HuH-7.5 (cell line): ENCODE measurements at places on chromosomes 2 and 18.

DNA sequence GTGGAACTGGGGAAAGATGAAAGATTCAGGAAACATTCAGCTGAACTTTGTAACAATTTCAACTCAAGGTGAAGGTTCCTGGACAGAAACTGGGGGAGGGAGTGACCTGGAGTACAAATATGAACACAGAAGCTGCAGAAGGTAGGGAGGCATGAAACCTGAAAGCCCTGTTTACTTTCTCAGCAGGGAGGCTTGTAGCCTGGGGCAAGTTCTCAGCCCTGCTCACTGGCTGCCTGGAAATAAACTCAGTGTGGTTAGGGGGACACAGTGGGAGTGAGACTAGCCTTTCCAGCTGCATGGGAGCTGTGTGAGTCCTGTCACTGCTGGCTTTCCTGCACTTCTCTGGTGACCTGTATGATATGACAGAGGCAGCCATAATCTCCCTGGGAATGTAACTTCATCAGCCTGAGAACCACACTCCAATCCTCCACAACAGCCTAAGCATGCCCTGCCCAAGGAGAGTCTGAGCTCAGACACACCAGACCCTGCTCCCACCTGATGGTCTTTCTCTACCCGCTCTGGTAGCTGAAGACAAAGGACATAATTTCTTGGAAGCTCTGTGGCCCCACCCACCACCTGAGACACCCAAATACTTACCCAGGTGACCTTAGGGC is 77.0 kb downstream of the ZSWIM2 start:
- DNase-seq, result no peak

DNA sequence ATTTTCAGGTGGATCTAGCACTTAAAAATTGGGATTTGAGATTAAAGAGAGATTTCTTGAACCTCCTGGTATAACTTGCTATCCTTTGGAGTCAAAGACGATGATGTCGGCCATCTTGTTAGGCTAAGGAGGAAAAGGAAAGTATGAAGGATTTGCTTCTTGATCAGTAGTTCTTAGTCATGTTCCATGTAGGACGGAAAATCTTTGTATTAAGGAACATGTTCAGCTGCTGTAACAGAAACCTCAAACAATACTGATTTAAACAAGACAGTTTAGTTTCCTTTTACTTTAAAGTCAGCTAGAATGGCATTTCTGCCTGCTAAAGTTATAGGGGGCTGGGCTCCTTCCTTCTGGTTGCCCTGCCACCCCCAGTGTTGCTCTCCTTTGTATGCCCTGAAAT is 56.4 kb upstream of the MGAT5 start:
- DNase-seq, result no peak

GRCh38 chr2:26587994-26588393 is 53.2 kb downstream of the CIB4 start:
- DNase-seq, result no peak

DNA sequence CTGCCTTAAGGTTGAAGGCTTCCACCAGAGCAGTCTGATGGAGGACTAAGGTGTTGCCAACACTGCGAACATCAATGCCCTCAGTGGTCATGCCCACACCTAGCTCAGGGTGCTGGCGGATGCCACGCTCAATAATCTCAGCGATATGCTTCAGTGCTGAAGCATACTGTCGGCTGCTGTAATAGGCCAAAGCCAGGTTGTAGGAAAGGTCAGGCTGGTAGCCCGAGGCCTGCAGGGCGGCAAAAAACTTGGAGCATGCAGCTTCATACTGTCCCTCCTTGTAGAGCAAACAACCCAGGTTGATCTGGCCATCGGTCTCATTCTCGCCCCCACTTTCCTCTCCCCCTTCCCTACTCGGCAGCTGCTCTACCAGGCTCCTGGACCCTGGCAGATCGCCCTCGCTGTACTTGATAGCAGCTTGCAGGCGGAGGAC is 159.4 kb downstream of the AGPS start:
- DNase-seq, result no peak

DNA sequence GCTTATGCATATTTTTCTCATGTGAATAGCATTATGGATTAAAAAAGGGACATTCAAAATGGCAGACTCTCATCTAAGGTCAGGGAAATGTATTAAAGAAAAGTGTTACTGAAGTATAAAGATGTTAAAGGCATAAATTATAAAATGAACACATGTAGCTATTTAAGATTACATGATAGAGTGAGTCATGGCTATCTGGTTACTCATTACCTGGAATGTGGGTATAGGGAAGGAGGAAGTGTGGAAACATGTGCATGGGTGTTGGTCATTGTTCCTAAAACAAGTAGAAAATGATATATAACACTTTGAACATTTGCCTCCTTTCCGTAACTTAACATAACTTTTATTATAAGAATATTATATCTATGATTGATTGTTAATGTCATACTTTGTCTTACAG is 66.4 kb downstream of the MYO1B start:
- DNase-seq, result peak; percentile 23

DNA sequence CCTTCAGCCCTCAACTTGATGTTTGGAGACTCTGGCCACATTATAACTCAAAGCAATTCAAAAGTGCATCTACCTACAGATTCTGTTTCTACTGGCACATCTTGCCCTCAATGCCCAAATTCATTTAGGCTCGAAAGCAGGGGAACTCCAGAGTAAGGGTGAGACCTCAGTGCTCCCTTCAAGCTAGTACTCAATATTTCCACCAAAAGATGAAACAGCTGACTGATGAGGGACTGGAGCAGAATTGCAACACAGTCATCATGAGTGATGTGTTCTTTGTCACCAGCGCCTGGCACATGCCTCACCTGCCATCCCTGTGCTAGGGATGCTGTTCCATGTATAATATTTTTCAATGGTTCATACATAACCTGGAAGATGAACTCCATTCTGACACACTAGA is 247.3 kb downstream of the DSEL start:
- DNase-seq, result no peak

GRCh38 chr2:233217892-233218377 is 33.5 kb upstream of the ATG16L1 start:
- no peak for DNase-seq

DNA sequence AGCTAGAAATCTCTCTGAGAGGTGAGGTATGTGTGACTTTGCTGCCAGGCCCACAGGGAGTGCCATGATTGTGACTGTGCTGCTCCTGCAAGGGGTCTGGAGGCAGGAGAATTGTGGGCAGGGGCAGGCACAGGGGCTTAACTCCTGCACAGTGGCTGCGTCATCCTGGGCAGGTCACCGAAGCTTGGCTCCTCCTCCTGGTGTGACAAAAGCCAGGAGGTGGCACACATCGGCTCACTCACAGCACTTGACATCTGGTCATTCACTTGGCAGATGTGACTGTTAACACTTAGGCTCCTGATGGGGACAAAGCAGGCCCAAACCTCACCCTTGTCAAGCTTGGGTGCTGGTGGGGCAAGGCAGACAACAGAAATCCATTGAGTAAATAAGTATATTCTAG is 36.4 kb upstream of the GLI2 start:
- no peak for DNase-seq

GRCh38 chr18:47215554-47216138 is 35.8 kb downstream of the SKOR2 start:
- no peak for DNase-seq

GRCh38 chr2:106057206-106057605 is 136.9 kb downstream of the UXS1 start:
- DNase-seq, result no peak
